ENCODE measurements at places on chromosomes 5 and 9.
A peak's percentile ranks its signal among the peaks of the same experiment; 100 is the strongest.

DNA sequence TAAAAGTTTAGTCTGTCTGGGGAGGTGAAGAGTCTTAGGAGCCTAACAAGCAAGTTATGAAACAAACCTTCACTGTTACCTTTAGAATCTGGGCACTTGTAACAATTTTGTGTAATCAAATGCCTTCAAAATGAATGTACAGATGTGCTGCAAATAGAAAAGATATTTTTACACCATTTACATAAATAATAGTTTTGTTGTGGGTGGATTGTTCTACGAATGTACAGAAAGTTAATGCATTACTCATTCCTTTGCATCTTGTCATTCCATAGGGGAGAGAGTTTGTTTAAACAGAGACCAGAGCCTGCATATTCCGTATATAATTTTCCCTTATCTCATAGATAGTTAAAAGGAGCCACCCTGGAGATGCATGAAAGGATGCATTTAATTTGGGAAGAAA, 576.9 kb upstream of the SGCD start:
- no peak for DNase-seq

DNA sequence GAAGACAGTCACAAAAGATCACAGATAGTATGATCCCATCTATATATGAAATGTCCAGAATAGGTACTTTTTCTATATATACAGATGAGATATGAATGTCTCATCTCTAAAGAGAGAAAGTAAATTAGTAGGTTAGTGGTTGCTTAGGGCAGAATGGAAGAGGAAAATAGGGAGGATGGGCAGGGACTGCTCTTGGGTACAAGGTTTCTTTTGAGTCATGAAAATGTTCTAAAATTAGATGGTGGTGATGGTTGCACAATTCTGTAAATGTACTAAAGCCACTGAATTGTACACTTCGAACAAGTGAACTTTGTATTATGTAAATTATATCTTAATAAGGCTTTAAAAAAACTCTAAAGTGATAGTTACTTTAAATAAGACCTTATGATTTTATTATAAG, 59.6 kb upstream of the GRAMD2B start:
- DNase-seq = no peak

GRCh38 chr5:92704590-92704989, 876.4 kb downstream of the NR2F1-AS1 start:
- no peak for DNase-seq

GRCh38 chr5:128490761-128491160, 47.3 kb downstream of the FBN2 start:
- no peak for DNase-seq

GRCh38 chr9:93598647-93599241, 22.4 kb downstream of the PHF2 start:
- no peak for DNase-seq

DNA sequence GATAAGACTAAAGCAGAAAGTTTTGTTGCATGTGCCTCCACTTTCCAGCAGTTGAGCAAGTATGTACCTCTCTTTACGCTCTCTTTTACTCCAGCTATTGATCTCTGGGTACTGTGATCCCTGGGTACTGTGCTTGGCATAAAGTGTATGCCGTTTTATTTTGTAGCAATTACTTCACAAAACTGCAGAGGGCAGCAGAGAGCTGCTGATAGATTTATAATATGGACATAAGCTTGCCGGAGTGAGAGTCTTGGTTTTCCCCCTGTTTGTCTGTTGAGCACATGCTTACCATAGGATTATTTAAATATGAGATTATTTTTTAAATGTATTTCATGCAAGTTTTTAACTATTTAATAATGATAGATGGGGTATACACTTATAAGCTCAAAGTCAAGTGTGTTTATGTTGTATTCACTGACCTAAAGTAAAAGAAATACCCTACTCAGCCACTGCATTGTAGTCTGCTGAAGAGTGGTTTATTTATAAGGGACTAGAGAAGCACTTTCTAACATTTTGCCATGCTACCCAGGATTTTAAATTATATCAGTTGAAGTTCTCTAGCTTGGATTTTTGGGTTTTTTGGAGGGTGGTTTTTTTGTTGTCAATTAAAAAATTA, 13.0 kb downstream of the TTC1 start:
- DNase-seq = peak; percentile 42

GRCh38 chr5:133242221-133242835, 190.5 kb downstream of the HSPA4 start:
- DNase-seq = no peak

GRCh38 chr9:12774861-12775678, at the start of gene LURAP1L:
LURAP1L (plus strand) TSS chr9:12775020; CDS start chr9:12775716, 696 bp downstream.
- peak; percentile 38 for DNase-seq

- DNase-seq = no peak
Observed at GRCh38 chr9:120259100-120259499, 320.9 kb downstream of the CDK5RAP2 start.

Measured in thyroid gland (tissue), 4 donors.